ENCODE measurements at places on chromosomes 13 and 19.
A peak's percentile ranks its signal among the peaks of the same experiment; 100 is the strongest.

GRCh38 chr19:19372656-19373416 is 32.6 kb upstream of the GATAD2A start:
- H3K4me1 ChIP-seq: peaks cover 7% of the 10 kb centered on the region
- H3K36me3 ChIP-seq: no peaks in the 10 kb centered on the region
- peak overlapping the region; percentile 52 for H3K4me3 ChIP-seq
- H3K27ac ChIP-seq: peak overlapping the region; percentile 84
- no peak for DNase-seq

GRCh38 chr13:58376349-58376748 is 744.8 kb downstream of the PCDH17 start:
- H3K27ac ChIP-seq: no peak overlapping the region
- H3K4me3 ChIP-seq: no peak overlapping the region
- H3K36me3 ChIP-seq: no peaks in the 10 kb centered on the region
- DNase-seq: no peak
- H3K27me3 ChIP-seq: no peaks in the 10 kb centered on the region
- no peaks in the 10 kb centered on the region for H3K4me1 ChIP-seq

DNA sequence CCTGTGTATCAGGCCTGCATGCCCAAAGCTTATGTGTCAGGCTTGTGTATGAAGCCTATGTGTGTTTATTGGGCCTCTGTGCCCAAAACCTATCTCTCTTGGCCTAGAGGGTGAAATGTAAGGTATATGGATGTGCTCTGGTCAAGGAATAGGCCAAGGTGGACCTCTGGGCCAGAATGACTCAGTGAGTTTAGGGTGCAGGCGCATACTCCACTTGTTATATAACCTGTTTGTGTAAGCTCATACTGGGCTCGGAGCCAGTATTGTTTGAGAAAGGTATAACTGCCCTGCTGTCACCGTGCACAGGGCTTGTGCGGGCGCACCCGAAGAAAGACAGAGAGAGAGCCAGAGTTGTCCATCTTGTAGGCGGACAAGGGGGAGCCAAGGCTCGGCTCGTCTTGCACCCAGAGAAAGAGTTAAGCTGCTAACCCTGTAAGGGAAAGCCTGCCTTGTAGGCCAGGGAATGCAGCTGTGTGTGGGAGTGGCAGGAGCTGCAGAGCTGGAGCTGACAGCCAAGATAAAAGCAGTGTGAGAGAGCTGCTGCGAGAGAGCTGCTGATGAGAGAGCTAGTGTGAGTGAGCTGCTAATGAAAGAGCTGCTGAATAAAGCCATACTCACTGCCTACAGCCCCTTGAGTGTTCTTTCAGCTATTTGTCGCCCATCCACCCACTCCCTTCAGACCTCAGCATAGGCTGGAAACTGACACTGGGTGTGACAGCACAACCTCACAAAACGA is 43.4 kb upstream of the N4BP2L1 start:
- peak overlapping the region; percentile 43 for H3K27ac ChIP-seq
- DNase-seq: no peak
- no peak overlapping the region for H3K4me3 ChIP-seq
- peaks cover 7% of the 10 kb centered on the region for H3K36me3 ChIP-seq

GRCh38 chr13:72648513-72649065 is 78.8 kb downstream of the MZT1 start:
- no peak overlapping the region for H3K27ac ChIP-seq
- no peak for DNase-seq
- H3K27me3 ChIP-seq: peaks cover 53% of the 10 kb centered on the region
- H3K4me1 ChIP-seq: peaks cover 2% of the 10 kb centered on the region
- H3K4me3 ChIP-seq: no peak overlapping the region

DNA sequence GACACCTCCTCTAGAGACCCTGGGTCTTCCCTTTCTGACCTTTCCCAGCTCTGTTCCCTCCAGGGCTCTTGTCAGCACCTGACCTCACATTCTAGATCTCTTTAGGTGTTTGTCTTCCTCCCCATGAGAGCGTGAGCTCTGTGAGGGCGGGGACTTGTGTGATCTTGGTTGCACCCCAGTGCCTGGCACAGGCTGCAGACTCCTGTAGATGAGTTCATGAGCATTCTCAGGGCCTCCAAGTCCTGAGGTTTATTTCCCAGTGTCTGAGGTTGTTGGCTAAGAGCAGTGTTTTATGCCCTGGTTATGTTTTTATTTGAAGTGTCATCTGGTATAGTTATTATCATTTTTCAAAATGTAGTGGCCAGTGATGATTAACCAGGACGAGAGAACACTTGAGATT is 596 bp downstream of the CEACAM4 start:
- no peaks in the 10 kb centered on the region for H3K4me1 ChIP-seq
- no peak for DNase-seq
- no peak overlapping the region for H3K4me3 ChIP-seq
- peaks cover 2% of the 10 kb centered on the region for H3K36me3 ChIP-seq
- peaks cover 43% of the 10 kb centered on the region for H3K27me3 ChIP-seq

- no peak overlapping the region for H3K4me3 ChIP-seq
- no peaks in the 10 kb centered on the region for H3K4me1 ChIP-seq
- no peak for DNase-seq
- H3K27ac ChIP-seq: no peak overlapping the region
These were observed 36.7 kb upstream of the CD177 start for GRCh38 chr19:43316591-43317319.

- H3K4me3 ChIP-seq: no peak overlapping the region
- H3K27ac ChIP-seq: no peak overlapping the region
- H3K4me1 ChIP-seq: no peaks in the 10 kb centered on the region
These were observed 385.4 kb upstream of the SLC10A2 start for GRCh38 chr13:103451656-103452055.

DNA sequence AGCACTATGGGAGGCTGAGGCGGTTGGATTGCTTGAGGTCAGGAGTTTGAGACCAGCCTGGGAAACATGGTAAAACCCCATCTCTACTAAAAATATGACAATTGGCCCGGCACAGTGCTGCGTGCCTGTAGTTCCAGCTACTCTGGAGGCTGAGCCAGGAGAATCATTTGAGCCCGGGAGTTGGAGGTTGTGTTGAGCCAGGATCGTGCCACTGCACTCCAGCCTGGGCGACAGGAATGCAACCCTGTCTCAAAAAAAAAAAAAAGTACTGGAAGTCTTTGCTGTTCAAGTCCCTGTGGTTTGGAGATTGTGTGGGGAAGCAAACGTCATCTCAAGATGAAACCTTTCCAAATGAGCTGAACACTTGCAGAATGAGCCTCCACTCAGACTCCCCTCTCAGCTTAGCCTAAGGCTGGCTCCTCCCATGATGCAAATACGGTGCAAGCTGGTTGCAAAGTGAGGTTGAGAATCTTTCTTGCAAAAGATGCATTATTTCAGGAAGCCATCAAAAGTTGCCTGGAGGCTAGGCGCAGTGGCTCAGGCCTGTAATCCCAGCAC is 46.2 kb downstream of the MYO9B start:
- H3K4me3 ChIP-seq: no peak overlapping the region
- peaks cover 22% of the 10 kb centered on the region for H3K4me1 ChIP-seq
- H3K36me3 ChIP-seq: peaks cover 2% of the 10 kb centered on the region
- no peak for DNase-seq
- H3K27me3 ChIP-seq: no peaks in the 10 kb centered on the region

DNA sequence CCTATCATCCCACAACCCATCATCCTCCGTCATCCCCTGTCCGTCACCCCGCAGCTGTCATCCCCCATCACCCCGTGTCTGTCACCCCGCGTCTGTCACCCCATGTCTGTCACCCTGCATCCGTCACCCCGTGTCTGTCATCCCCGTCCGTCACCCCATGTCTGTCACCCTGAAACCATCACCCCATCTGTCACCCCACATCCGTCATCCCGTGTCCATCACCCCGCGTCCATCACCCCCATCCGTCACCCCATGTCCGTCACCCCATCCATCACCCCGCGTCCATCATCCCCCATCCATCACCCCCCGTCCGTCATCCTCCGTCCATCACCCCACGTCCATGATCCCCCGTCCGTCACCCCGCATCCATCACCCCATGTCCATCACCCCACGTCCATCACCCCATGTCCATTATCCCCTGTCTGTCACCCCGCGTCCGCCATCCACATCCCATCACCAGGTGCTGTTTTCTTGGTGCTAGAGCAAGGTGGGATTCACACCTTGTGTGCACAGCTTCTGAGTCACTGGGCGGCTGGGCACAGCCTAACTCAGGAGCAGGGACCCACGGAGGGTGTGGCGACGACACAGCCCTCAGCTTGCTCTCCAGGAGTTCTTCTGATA is 24.2 kb downstream of the RASA3 start:
- peak overlapping the region; percentile 92 for H3K4me3 ChIP-seq
- H3K27ac ChIP-seq: peak overlapping the region; percentile 95
- H3K36me3 ChIP-seq: peaks cover 5% of the 10 kb centered on the region

- peaks cover 3% of the 10 kb centered on the region for H3K4me1 ChIP-seq
- no peak overlapping the region for H3K4me3 ChIP-seq
- H3K36me3 ChIP-seq: peaks cover 3% of the 10 kb centered on the region
- no peak overlapping the region for H3K27ac ChIP-seq
- H3K27me3 ChIP-seq: peaks cover 26% of the 10 kb centered on the region
- no peak for DNase-seq
These were observed 9.2 kb upstream of the KANK3 start for GRCh38 chr19:8352134-8352827.

- H3K27me3 ChIP-seq: no peaks in the 10 kb centered on the region
- H3K36me3 ChIP-seq: peaks cover 3% of the 10 kb centered on the region
- peak overlapping the region; percentile 60 for H3K27ac ChIP-seq
- H3K4me3 ChIP-seq: peak overlapping the region; percentile 60
- H3K4me1 ChIP-seq: peaks cover 4% of the 10 kb centered on the region
These were observed 1.3 kb upstream of the C1QTNF9 start for GRCh38 chr13:24308068-24308445.

GRCh38 chr13:50352720-50353480 is 337.7 kb downstream of the KCNRG start:
- H3K27me3 ChIP-seq: no peaks in the 10 kb centered on the region
- DNase-seq: no peak
- H3K4me3 ChIP-seq: no peak overlapping the region
- H3K4me1 ChIP-seq: peaks cover 35% of the 10 kb centered on the region
- no peaks in the 10 kb centered on the region for H3K36me3 ChIP-seq

DNA sequence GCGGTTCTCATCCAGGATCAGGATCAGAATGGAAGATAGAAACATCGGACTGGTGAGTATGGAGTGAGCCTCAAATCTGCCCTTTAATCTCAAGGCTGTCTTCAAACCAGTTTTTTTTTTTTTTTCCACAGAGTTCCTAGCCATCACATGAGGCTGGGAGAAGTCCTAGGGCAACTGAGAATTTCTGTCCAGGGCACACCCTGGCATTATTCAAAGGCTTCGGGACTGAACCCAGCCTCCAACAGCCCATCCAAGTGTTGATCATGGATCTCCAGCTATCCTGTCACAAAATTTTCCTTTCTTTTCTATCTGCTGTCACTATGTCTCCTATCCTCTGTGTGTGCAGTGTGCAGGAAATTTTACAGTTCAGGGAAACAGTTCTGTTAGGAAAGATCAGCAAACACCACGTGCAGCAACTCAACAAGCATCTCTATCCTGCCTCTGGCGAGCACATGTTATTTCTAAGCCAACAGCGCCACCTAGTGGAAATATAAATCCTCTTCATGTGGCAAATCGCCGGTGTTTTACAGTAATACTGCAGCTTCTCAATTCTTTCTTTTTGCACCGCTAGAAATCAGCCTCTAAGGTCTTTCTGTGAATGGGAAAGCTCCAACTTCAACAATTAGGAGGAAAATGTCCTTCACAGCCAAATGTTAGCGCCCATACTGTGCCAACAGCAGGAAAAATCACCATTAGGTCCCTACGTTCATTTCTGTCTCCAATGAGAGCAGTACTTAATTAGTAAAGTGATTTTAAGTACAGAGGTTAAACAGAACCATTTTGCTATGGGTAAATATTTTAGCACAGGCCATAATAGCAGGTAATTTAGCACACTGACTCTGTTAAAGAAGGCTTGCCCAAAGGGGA is 21.4 kb upstream of the ZNF181 start:
- no peak for DNase-seq
- no peak overlapping the region for H3K27ac ChIP-seq
- H3K4me3 ChIP-seq: no peak overlapping the region
- H3K36me3 ChIP-seq: peaks cover 4% of the 10 kb centered on the region
- H3K4me1 ChIP-seq: peaks cover 3% of the 10 kb centered on the region

- H3K4me3 ChIP-seq: peak overlapping the region; percentile 96
- peaks cover 52% of the 10 kb centered on the region for H3K4me1 ChIP-seq
- DNase-seq: no peak
These were observed 1.5 kb downstream of the PLEKHF1 start for GRCh38 chr19:29666578-29667386.

- peaks cover 6% of the 10 kb centered on the region for H3K36me3 ChIP-seq
- H3K4me1 ChIP-seq: peaks cover 4% of the 10 kb centered on the region
- H3K27me3 ChIP-seq: no peaks in the 10 kb centered on the region
- H3K27ac ChIP-seq: no peak overlapping the region
These were observed 128.4 kb downstream of the DPF1 start for GRCh38 chr19:38095411-38096308.

- H3K27ac ChIP-seq: no peak overlapping the region
- no peaks in the 10 kb centered on the region for H3K27me3 ChIP-seq
- H3K36me3 ChIP-seq: no peaks in the 10 kb centered on the region
- H3K4me1 ChIP-seq: no peaks in the 10 kb centered on the region
- H3K4me3 ChIP-seq: no peak overlapping the region
These were observed 12.1 kb upstream of the ZSCAN1 start for GRCh38 chr19:58021541-58022282.

GRCh38 chr13:99417201-99418102 is 83.8 kb upstream of the TM9SF2 start:
- no peak for DNase-seq
- H3K4me3 ChIP-seq: no peak overlapping the region
- H3K4me1 ChIP-seq: peaks cover 27% of the 10 kb centered on the region
- no peaks in the 10 kb centered on the region for H3K36me3 ChIP-seq
- H3K27ac ChIP-seq: no peak overlapping the region

- H3K36me3 ChIP-seq: peaks cover 2% of the 10 kb centered on the region
- no peak overlapping the region for H3K27ac ChIP-seq
- H3K27me3 ChIP-seq: peaks cover 5% of the 10 kb centered on the region
- no peak for DNase-seq
These were observed 38.1 kb upstream of the SLC10A2 start for GRCh38 chr13:103104340-103104739.

GRCh38 chr13:107847406-107847805 is 367.9 kb downstream of the LIG4 start:
- DNase-seq: no peak
- no peaks in the 10 kb centered on the region for H3K27me3 ChIP-seq
- H3K4me1 ChIP-seq: no peaks in the 10 kb centered on the region
- H3K36me3 ChIP-seq: no peaks in the 10 kb centered on the region

DNA sequence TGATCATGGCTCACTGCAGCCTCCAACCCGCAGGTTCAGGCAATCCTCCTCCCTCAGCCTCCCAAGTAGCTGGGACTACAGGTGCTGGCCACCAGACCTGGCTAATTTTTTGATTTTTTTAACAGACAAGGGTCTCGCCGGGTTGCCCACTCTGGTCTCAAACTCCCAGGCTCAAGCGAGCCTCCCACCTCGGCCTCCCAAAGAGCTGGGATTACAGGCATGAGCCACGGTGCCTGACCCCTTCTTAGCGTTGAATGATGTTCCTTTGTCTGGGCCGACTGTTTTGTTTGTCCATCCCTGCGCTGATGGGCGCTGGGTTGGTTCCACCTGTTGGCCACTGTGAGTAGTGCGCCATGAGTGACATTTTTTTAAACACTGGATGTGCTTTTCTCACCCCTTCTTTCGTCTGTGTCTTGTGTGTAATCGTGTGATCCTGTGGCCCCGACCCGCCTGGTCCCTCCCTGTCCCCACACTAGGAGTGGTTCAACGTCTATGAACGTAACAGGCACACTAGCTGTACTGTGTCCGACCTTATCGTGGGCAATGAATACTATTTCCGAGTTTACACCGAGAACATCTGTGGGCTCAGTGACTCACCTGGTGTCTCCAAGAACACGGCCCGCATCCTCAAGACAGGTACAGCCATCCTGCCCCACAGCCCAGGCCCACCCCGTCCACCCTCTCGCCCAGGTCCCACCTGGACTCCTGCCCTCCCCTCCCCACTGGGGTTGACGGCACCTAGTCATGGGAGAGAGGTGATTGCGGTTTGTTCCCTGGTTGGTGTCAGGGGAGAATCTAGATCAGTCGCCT is 15.0 kb upstream of the EMC10 start:
- H3K27ac ChIP-seq: peak overlapping the region; percentile 11
- peaks cover 41% of the 10 kb centered on the region for H3K27me3 ChIP-seq
- H3K4me1 ChIP-seq: peaks cover 6% of the 10 kb centered on the region
- peaks cover 5% of the 10 kb centered on the region for H3K36me3 ChIP-seq
- no peak for DNase-seq

All from T-helper 17 cell (primary cell).